ENCODE measurements at places on chromosomes 7 and 10.

- DNase-seq: no peak
Measured at GRCh38 chr7:34128762-34129161, 223.4 kb downstream of the BMPER start.

GRCh38 chr7:118478236-118478635, 253.7 kb downstream of the ANKRD7 start:
- DNase-seq: no peak

GRCh38 chr7:156639426-156640256, 933 bp upstream of the RNF32 start:
- DNase-seq: peak; percentile 54

- DNase-seq: no peak
Measured at GRCh38 chr10:108616559-108617285, 1306.6 kb downstream of the XPNPEP1 start.

GRCh38 chr10:110694263-110694662, 50.1 kb downstream of the RBM20 start:
- no peak for DNase-seq

- no peak for DNase-seq
Measured at GRCh38 chr10:105579112-105579511, 938.0 kb downstream of the SORCS3 start.

- no peak for DNase-seq
Measured at GRCh38 chr7:154968336-154969001, 34.5 kb downstream of the PAXIP1 start.

GRCh38 chr10:69929575-69929974, 123.1 kb upstream of the MACROH2A2 start:
- DNase-seq: no peak

DNA sequence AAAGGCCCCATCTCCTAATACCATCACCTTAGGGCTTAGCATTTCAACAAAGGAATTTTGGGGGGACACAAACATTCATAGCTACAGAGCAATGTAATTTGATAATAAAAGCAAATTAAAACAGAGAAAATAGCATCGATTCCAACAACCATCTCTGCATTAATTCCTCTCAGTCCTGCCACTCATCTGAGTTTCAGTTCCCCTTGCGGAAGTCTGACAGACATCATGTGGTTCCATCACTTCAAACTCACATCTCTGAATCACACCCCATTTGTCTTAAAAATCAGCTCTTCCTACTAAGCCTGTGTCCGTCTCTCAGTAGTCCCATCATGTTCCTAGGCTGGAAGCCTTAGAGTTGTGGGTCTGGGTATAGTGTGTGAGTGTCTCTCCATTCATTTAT, 3.6 kb downstream of the ADCK2 start:
- no peak for DNase-seq

DNA sequence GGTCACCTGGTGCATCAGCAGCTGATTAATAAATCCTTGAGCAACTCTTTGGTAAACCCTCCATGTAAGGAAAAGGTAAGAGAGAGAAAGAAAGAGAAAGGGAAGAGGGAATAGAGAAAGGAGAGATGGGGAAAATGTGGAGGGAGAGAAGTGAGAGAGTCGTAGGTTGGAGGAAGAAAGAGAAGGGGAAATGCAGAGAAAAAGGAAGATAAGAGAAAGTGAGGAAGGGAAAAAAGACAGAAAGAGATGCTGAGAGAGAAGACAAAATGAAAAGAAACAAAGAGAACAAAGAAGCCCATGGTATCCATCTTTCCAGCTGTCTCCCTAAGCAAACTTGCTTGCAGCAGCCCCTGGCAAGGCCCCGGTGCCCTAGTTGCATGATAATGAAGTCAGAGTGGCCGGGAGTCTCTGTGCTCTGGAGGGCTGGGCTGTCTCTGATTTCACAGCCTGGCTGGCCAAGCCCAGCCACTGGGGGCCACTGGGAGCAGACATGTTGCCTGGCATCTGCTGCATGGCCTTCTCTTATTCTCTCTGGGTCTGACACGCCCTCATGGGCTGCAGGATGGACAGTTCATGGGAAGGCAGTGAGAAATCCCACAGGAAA, 48.4 kb downstream of the PRR15 start:
- DNase-seq: no peak

DNA sequence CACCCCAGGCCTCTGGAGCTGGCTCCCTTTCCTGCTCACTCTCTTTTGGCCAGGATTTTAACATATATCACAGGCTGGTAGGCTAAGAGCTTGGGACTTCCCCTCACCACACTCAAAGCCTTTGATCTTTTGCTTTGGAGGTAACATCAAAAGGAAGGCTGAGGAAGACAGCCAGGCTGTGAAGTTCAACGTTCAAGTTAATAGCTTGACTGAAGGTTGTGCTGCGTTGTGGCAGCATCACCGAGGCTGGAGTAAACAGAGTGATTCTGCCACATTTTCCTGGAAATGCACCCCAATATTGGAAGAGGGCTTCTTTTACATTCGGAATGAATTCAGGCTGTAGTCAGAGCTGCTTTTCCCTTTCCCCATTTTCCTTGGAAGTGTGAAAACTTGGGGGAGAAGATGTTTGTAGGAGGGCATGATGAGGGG, 57.3 kb downstream of the TCF7L2 start:
- DNase-seq: no peak

- no peak for DNase-seq
Measured at GRCh38 chr7:90596671-90597562, 796 bp downstream of the CDK14 start.

DNA sequence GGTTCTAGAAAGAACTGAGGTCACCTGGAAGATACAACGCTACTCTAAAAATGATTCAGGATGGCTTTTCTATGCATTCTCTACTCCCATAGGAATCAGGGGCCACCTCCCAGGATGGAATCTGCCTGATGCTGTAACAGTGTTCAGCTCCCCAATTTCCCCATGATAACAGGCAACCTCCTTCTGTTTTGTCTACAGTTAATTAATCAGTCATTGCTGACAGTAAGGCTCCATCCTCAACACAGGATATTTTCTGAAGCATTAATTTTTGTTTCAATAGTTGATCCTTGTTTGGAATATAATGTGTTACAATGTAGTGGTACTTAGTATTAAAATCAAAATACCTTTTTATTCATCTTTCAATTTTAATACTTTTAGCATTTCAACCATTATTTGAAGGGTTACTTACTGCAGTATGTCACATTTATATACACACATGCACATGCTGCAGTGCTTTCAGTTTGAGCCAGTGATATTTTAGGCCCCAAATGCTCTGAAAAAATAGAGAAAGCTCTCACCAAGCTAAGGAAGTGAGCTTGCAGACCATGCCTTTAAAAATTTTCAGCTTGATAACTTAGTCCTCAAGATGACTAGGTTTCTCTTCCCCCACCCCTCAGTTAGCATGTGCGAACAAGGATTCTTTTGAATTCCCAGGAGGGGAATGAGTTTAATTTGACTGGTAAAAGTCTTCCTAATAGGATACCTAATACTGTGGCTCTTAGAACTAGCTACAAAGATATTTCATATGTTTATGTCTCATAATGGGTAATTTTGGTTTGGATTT, 592 bp upstream of the PIK3CG start:
- DNase-seq: no peak

DNA sequence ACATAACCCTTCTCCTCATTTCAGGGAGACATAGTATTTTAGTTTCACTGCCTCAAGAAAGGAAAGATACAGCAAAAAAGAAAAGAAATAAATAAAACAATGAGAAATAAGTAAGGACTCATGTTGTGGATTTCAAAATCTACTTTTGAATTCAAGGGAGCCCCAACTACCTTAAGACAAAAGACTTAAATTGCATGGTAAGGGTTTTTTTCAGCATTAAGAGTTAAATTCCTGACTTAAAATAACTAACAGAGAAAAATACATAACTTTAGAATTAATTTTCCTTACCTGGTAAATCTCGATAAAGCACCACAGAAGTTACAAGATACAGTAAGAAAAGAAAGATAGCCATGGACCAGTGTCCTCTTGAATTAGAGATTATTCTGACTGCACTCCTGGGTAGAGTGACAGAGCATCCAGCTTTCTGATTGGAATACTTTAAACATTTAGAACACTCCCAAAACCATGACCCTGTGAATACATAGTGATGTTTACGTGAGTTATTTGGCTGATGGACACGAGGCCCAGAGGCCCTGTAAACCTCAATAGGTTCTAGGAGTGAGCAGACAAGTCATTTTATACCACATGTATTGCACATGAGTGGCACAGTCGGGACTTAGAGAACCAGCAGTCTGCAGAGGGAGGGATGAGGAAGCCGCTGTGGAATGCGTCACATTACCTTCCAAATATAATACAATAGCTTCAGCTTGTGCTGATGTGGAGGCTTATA, 292.5 kb upstream of the SEMA3C start:
- peak; percentile 58 for DNase-seq

DNA sequence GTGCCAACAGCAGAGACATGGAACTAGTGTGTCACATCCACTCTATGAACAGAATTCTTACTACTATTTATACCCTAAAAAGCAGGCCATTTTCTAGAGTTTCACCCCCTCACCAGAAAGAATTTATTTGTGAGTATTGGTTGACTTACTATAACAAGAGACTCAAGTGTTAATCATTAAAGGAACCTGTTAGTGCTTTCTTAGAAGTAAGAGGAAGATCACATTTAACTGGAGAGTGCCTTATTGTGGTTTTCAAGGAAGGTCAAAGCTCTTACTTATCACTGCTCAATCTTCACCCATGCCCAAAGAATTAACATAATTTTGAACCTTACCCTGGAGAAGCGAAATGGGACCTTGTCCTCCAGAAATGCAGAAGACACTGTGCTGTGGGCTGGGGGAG, 169.3 kb upstream of the PRSS1 start:
- DNase-seq: no peak

DNA sequence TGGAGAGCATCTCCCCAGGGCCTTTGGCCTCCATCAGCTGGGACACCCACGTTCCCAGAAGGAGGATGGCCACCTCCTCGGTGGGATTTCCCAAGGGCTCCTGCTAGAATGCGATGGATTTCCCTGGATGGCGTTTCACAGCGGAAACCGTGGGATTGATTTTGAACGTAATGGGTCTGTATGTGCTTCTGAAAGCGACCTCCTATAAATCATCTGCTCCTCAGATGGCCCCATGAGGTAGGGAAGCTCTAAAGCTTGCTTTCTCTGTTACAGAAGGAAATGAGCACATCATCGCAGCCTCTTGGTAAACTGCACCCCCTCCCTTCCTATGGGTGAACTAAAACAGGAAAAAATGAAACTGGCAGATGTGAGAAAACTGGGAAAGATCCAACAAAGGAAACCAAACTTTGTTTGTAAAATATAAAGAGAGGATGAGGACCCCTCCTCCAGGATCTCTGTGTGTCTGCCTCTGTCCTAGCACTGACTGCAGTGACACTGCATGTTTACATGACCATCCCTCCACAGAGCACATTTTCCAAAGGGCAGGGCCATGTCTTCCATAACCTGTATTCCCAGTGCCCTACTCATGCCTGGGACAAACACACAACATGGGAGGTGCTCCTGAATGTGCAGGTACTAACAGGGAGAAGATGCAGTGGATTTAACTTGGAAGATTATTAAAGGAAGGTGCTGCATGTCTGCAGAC, 57.6 kb downstream of the LYZL1 start:
- DNase-seq: no peak

- no peak for DNase-seq
Measured at GRCh38 chr7:150648353-150649079, 16.3 kb upstream of the GIMAP6 start.

DNA sequence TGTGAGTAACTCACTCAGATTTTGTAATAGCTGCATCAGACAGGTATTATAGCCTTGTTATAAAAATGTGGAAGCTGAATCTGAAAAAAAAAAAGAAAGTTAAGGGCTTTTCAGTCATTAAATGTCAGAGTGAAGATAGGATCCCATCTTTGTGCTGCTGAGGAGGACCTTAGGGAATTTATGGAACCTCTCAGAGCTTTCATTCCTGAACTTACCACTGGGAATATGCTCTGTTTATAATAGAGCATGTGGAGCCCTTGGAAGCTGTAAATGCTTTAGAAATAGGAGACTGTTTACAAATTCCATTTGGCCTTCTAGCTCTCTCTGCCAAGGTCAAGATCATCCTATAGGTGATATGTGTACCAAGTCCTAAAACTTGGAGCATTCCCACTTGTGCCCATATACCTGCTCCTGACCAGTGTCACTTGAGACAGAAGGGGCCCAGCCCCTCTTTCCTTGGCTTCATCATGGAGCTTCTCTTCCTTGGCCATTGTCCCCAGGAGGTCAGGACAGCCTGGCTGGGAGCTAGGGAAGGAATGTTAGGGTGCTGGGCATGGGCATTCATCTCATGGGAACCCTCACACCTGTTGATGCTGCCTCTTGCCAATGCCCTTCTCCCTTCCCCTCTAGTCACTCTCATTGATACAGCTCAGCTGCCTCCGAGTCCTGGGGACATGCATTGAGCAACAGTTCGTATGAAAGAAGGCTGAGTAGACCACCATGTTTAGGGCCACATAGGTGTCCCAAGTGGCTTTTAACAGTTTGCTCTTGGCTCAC, 105.3 kb downstream of the LRRC18 start:
- no peak for DNase-seq

GRCh38 chr10:34697351-34698247, 117.5 kb downstream of the PARD3 start:
- no peak for DNase-seq

DNA sequence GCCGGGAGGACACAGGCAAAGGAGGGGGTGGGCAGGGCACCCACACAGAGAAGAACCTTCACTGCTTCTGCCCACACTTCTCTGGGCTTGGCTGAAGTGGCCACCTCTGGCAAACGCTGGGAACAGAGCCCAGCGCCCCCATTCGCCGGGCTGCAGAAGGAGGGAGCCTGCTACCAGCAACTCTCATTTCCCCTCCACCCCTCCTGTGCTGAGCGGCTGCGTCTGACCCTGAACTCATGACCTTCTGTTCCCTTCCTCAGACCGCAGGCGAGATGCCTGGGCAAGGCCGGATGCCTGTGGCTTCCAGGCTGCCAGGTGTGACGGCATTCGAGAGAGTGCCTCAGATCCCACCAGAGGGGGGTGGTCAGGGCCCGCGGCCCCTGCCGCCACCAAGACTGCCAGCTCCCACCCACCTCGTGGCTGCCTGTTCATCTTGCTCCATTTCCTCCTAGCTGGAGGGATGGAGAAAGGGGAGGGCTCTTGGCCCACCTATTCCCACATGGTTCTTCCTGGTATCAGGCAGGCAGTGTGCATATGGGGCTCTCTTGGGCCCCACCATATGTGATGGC, 19.8 kb downstream of the DNAJB12 start:
- no peak for DNase-seq

GRCh38 chr10:17703706-17704105, 48.3 kb upstream of the TMEM236 start:
- peak; percentile 9 for DNase-seq

GRCh38 chr7:82241356-82241755, 202.2 kb downstream of the CACNA2D1 start:
- DNase-seq: no peak

DNA sequence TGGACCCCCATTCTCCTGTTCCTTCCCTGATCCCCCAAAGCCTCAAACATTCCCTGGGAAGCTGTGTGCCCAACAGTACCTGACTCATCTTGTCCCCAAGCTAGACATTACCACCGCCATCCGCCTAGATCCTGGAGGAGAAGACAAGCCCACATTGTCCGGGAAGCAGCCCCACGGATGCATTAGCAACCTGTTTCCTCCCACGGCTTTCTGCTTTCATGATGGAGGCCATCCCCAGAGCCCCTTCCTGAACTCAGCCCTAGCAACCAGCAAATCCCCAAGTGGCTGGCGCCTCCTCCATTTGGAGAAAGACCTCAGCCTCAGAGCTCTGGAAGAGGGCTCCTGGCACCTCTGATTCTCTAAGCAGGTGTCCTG, 2.3 kb upstream of the SLC29A3 start:
- DNase-seq: no peak

- no peak for DNase-seq
Measured at GRCh38 chr7:90563286-90563685, 32.8 kb upstream of the CDK14 start.

All from erythroblast (primary cell).